ENCODE measurements at places on chromosomes 12 and 14.

- no peak for DNase-seq
These were observed at the start of gene PKP2 for GRCh38 chr12:32896432-32897280. Gene PKP2 (minus strand): TSS chr12:32896777. CDS start chr12:32896731, 46 bp downstream.

GRCh38 chr12:4273652-4274395 is at the start of gene CCND2:
Gene CCND2 (plus strand): TSS chr12:4273762. CDS start chr12:4274041, 279 bp downstream.
- peak; percentile 90 for DNase-seq

GRCh38 chr14:102907980-102908730 is 14.3 kb upstream of the AMN start:
- peak; percentile 60 for DNase-seq

DNA sequence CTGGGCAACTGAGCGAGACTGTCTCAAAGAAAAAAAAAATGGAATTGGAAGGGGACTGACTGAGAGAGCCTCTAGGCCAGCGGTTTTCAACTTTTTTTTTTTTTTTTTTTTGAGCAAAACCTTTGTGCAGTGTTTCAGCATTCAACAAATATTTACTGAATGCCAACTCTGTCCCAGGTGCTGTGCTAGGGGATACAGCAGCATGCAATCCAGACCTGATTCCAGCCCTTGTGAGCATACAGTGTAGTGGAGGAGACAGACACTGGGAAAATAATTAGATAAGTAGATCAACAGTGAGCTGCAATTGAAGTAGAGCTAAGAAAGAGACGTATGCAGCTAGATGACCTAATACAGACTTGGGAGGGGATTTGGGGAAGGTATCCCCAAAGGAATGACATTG is 23.8 kb upstream of the LTBP2 start:
- DNase-seq = no peak

DNA sequence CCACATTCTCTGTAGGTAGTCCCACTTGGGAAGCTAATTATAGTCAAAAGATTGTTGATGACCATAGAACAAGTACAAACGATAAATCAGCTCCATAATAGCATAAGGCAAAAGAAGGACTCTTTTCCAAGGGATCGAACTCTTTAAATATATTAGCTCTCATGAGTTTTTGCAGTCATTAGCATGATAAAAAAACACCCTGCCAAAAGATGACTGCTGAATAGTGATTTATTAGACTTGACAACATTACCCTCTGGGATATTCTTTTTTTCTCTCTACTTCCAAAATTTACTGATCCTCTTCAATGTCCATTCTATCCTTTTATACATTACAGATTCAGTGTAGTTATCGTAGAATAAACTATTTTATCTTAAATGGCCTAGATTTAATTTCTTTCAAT is 14.2 kb downstream of the EPYC start:
- no peak for DNase-seq

GRCh38 chr14:101333335-101334280 is 227.7 kb upstream of the DIO3 start:
- no peak for DNase-seq

- no peak for DNase-seq
These were observed 304.1 kb upstream of the SSTR1 start for GRCh38 chr14:37903343-37904191.

DNA sequence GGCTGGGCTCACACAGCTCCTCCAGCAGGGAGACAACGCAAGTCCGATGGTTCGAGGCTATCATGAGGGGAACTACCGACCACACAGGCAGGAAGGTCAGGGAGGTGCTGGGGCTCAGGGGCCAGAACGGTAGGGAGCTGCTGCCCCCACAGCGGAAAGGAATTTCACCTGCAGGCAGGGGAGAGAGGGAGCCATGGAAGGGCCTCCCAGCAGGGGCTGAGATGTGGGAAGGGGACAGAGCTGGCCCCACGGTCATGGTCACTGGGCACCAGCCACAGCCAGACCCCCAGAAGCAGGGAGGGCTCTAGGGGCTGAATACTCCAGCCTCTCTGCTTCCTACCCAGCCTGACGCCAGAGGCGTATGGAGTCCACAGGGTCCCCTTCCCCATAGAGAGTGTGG is 103.1 kb downstream of the SCARB1 start:
- no peak for DNase-seq

- DNase-seq = no peak
These were observed 1.1 kb upstream of the CSRP2 start for GRCh38 chr12:76879710-76880518.
